ENCODE measurements at places on chromosomes 11 and 22. TPM values are rescaled to one million over a fixed set of nuclear protein-coding genes. Genes with fewer than 3 reads are reported as not detected.

CCDC89 gene
- 1.7 TPM for total RNA-seq

POTEH gene
- not detected for total RNA-seq

CDC42BPG gene
- 4.1 TPM for total RNA-seq

EMID1 gene
- total RNA-seq, result 1.1 TPM

PARVB gene
- 28.1 TPM for total RNA-seq

OR10A2 gene
- not detected for total RNA-seq

TOMT gene
- not detected for total RNA-seq

OR2AG2 gene
- 0.18 TPM for total RNA-seq

PHLDA2 gene
- 195 TPM for total RNA-seq

NLRP14 gene
- total RNA-seq, result 0.08 TPM

CRYBA4 gene
- total RNA-seq, result not detected

NNMT gene
- total RNA-seq, result 1.7 TPM

MUC5B gene
- total RNA-seq, result 1.2 TPM

PDXP gene
- total RNA-seq, result 17.6 TPM

TH gene
- total RNA-seq, result not detected

POU2AF3 gene
- 0.64 TPM for total RNA-seq

YAP1 gene
- total RNA-seq, result 158 TPM

NXPE2 gene
- total RNA-seq, result not detected

TBX10 gene
- not detected for total RNA-seq

CHST1 gene
- total RNA-seq, result not detected

KCNA4 gene
- total RNA-seq, result not detected

SMC1B gene
- total RNA-seq, result 0.10 TPM

OVCH2 gene
- total RNA-seq, result not detected

GAB4 gene
- not detected for total RNA-seq

KCNJ1 gene
- total RNA-seq, result not detected

FLRT1 gene
- 0.51 TPM for total RNA-seq

PIWIL4 gene
- total RNA-seq, result 2.1 TPM

SLC37A2 gene
- 0.23 TPM for total RNA-seq

TMPRSS13 gene
- not detected for total RNA-seq

MIAT gene
- 0.33 TPM for total RNA-seq

All from Panc1 (cell line).